Coronary artery (tissue), 2 donors: ENCODE measurements at places on chromosomes 13 and 19.

- DNase-seq = no peak
Measured at GRCh38 chr19:39202998-39203355, 1.1 kb downstream of the SYCN start.

GRCh38 chr13:76703216-76703615 lies 183.0 kb downstream of the KCTD12 start:
- DNase-seq = no peak

- no peak for DNase-seq
Measured at GRCh38 chr19:33556261-33556660, 34.7 kb upstream of the PEPD start.

DNA sequence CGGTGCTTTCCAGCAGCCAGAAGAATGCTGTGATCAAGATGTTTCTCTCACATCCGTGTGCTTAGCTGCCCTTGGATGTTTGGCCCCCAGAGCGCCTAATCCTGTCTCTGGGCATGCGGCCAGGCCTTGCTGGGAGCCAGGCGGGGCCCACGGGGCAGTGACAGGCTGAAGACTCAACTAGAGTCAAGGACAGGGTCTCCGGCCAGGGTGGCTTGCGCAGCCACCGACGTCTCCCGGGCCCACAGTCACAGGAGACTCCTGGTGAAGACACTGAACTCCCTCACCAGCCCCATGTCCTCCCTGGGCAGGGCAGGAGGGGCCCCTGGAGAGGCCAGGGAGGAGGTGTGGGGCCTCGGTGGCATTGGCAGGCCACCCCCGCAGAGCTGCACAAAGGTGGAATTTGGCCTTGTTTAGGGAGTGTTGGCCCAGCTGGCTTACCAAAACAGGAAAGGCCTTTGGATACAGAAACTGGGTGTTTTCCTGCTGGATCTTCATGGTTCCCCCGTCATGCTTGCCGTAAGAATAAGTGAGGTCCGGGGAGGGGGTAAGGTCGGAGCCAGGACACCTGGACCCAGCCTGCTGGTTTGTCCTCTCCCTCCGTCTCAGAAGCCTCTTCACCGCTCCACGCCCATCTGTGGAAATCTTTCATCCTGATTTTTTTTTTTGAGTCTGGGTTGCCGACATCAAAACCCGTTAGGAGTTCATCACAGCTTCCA lies 10.0 kb upstream of the NDUFS7 start:
- DNase-seq = no peak

GRCh38 chr13:37870895-37871550 lies 1.5 kb upstream of the TRPC4 start:
- DNase-seq = no peak

DNA sequence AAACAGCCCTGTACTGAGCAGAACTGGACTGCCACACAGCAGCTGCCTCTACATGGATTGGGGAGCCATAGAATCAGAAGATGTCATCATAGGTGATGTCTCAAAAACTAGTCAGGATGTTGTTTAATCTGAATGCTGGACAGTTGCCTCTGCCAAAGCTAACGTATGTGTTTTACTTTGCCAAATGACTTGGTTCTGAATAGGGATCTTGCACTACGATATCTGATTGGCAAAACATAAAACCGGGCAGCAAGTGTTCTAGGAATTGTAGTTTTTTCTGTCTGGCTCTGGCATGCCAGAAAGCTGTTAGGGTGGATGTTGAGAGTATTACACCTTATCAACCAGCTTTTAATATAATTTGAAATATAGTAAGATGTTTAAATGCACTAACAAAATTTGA lies 645.9 kb downstream of the GPC5 start:
- no peak for DNase-seq

DNA sequence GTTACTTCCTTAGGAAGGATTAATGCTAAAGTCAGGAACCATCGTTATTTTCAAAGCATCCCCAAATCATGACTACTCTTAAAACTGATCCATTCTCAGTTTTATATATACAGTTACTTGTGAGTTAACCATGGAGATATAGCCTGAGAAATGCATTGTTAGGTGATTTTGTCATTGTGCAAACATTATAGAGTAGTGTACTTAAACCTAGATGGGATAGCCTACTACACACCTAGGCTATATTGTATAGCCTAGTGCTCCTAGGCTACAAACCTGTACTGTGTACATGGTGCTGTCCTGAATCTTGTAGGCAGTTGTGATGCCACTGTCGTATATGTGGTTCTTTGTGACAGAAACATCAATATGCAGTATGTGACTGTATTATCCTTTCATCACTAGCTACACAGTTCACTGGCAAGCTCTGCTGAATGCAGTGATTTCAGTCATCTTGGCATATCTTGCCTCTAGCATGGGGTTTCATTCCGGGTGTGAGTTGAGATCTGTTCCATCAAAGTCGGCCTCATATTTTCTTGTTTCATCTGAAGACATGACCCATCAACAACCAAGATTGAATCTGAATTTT lies 45.3 kb downstream of the CDK8 start:
- DNase-seq = no peak

GRCh38 chr19:28531979-28532378 lies 681.0 kb downstream of the UQCRFS1 start:
- no peak for DNase-seq

GRCh38 chr13:93377196-93377595 lies 150.6 kb downstream of the GPC6 start:
- no peak for DNase-seq

DNA sequence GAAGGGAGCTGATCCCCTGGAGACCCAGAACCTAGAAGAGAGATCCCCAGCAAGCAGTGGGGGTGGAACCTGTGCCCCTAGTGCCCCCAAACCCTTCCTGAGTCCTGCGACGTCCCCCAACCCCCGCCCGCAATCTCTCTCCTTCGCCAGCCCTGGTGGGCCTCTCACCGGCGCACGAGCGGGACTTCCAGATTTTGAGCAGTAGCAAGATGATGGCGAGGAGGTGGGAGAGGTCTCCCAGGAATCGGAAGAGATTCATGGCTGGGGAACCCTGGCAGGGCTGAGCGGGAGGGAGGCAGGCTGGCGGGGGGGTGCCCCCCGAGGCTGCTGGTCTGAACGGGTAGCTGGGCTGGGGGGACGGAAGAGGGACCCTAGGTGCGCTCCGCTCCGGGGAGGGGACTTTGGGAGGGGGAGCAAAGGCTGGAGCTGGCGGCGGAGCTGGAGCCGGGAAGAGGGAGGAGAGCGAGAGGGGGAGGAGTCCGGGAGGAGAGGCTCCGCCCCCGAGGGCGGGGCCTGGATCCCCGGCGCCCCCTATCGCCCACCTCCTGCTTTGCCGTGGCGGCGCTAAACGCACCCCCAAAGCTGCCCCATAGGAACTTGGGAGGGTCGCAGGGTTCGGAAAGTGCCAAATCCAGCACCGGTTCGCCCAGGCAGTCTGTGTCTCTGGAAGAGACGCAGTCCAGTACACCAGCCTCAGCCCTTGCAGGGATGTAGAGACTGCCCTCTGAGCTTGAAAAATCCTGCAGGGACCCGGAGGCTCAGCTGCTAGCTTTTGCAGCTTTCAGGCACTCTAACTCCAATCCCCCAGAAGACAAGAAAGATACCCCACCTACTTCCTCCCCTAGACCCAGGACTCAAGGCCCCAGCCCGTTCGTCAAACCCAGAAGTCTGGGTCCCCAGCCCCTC lies at the start of gene KDELR1:
Gene KDELR1, minus strand, starts transcription at position 452 of the 906 bp plus-strand sequence. Its CDS starts 193 bp downstream, at position 259.
- DNase-seq = peak; percentile 87

- DNase-seq = no peak
Measured at GRCh38 chr19:11787536-11787935, 10.8 kb upstream of the ZNF491 start.

- DNase-seq = no peak
Measured at GRCh38 chr13:98528663-98529064, 48.2 kb downstream of the STK24 start.

DNA sequence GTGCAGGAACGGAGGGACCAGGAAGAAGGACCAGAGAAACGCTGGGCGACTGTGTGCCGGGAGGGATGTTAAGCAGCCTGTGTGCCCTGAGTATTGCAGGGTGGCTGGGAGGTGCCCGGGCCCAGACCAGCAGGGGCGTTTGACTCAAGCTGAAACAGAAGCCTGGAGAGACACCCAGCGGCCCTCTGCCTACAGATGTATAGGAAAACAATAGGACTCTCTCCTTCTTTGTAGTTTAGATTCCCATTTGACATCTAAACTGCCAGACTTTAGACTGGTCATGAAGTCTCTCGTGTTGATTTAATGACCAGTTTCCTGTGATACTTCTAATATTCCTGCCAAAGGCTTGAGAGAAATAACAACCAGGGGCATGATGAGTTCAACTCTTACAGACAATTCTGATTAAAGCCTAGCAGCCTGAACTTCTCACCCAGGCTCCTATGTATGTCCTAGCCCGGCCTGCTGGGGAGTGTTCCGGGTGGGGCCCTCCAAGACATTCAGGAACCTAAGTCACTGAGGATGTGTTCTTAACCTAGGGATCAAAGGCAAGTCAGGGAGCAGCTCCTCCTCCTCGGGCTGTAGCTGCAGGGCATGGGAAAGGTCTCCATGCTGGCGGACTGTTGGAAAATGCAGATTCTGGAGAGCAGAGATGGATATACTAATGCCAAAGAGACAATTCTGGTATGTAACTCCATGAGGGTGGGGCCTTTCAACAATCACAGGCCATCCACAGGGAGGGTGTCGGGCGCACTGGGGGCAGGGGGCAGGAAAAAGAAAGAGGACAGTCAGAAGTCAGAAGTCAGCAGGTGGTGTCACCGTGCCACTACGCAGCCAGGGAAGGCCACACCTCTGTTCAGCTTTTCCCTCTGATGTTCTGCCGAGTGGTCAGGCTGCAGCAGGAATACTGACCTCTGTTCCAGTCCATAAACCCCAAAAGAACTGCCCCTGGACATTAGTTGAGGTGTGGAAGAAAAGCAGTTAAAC lies 131.8 kb downstream of the STARD13 start:
- no peak for DNase-seq

GRCh38 chr19:16073481-16073880 lies 2.8 kb upstream of the TPM4 start:
- DNase-seq = no peak
